Stimulated activated CD4-positive, alpha-beta T cell treated with anti-CD3 and anti-CD28 coated beads, Interleukin-1b, Interleukin-23, amount 100 ng/mL, for 4 hours (primary cell): ENCODE measurements at places on chromosomes 7 and 10.

DNA sequence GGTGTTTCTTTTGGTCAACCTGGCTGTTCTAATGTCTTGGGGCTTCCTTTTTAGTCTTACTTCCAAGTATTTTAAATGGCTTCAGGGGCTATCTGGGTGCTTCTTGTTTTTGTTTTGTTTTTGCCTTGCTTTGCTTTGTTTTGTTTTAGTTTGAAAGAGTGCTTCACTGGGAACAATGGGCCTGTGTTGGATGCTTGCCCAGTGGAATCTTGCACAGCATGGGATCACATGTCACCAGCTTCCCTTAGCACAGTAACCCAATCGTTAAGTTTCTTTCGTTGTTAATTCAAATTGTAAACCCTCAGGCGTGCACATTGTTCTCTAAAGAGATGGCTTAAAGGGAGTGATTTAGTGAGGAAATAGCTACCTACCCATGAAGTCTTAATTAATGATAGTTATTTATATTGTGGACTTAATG is 8.9 kb downstream of the COL17A1 start:
- no peak for DNase-seq

DNA sequence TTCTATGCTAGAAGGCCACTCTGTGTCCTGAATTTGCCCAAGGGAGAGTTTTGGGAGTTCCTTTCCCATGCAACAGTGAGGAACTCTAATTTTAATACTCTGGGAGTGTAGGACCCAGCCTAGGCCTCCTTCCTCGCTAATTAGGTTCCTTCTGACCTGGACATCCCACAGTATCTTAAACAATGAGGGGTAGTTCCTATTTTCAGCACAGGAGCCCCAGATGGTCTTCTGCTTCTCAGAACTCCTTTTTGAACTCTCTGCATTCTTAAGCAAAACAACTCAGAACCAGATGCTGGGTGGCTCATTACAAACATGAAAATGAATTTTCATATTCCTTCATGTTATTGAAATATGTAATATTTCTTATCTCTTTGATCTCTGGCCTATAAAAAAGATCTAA is 116.9 kb downstream of the LRMDA start:
- no peak for DNase-seq

DNA sequence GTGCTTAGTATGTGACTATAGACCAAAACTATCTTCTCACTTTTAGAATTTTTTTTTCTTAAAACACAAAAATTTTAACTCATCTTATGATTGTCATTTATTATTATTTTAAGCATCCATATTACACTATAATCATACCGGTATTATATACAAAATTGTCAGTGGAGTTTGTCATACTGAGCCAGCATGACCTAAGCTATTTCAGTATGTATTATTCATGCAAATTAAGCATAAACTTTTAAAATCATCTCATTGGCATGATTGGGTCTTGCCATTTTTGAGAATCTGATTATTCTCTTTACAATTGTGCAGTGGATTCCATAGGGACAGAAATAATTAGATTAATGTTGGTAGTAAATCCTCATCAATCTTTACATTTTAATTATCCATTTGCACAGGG is 46.2 kb upstream of the STMP1 start:
- DNase-seq, result no peak

DNA sequence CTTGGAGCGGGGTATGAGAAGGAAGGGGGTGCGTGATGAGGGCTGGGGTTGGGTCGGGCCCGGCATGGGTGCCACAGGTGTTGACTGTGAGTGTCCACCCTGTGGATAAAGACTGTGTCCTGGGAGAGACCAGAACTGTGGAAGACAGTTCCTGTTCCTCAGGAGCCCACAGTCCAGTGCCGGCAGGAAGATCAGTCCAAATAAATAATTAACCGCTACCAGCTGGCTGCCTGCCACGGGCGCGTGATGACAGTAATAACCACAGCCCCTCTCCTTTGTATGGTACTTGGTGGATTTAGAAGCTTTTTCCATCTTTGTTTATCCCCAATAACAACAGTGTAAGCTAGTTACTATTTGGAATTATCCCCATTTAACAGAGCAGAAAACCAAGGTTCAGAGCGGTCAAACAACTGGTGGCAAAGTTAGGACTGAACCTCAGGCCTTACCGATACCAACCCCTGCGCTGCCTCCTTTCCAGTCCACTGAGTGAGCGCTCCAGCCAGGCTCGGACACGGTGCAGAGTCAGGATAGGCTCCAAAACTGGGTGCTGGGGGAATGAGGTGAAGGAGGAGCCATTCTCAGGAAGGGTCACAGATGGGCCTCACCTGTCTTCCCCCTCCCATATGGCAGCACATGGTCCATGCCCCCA is 5.1 kb downstream of the ZMIZ1 start:
- no peak for DNase-seq

GRCh38 chr10:32207544-32207943 is 139.4 kb downstream of the EPC1 start:
- DNase-seq, result peak; percentile 39

DNA sequence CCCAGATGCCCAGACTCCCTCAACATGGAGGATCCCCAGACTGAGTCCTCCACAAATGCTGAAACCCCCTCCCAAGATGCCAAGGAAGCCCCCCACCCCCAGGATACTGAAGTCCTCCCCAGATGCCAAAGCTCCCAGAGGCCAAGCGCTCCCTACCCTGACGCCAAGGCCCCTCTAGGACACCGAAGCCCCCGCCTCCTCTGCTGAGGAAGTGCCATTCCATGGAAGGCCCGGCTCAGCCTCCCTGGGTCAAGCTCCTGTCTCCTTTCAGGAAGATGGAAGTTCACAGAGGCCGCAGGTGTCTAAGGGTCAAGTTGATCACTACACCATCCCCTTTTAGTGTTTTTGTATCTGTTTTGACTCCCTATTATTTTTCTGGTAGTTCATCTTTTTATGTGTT is 606.8 kb downstream of the DNAJB6 start:
- DNase-seq, result no peak

DNA sequence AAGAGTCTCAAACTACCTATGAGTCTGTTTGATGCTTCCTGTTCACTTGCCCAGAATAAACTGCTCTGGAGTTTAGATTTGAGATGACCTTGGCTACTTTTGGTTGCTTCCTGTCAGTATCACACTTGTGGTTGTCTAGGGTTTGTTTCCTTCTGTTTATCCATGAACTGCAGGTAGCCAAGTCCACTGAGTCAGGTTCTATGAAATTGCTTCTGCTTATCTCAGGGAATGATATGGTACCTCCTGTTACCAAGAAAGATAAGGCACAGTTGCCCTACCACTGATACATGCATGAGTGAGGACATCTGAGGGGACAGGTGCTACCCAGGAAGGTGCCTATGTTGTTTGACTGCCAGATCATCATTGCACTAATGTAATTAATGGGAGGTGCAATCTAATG is 15.8 kb upstream of the EEPD1 start:
- no peak for DNase-seq

DNA sequence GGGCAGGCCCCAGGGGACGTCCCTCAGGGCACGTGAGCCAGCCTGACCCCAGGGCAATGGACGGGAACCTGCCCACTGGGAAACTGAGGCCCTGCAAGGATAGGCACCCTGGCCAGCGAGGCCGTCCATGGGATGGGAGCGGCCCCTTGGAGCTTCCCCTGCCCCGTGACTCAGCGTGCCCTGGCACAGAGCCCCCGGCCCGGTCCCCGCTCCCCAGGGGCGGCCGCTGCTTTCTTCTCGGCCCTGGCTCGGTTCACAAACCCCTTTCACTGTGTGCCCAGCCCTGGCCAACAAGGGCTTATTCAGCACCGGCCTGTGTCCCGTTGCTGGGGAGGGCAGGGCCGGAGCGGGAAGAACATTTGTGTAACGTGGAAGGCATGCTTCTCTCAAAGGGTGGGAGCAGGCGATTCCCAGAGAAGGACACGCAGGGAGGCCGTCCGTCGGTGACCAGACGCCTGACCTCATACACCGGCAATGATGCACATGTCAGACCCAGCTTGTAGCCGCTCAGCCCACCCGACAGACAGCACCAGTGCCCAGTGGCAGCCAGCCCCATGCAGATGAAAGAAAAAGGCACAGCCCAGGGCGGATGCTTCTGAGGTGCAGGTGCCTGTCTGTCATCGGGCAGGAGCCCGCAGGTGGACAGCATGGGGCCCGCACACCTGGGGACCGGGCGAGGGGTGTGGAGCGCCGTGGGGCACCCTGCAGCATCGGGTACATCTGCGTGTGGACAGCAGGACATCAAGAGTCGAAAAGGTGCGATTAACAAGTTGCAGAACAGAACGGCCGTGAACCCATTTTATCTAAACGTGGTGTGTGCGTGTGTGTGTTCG is 94.5 kb downstream of the PDGFA start:
- DNase-seq, result no peak

DNA sequence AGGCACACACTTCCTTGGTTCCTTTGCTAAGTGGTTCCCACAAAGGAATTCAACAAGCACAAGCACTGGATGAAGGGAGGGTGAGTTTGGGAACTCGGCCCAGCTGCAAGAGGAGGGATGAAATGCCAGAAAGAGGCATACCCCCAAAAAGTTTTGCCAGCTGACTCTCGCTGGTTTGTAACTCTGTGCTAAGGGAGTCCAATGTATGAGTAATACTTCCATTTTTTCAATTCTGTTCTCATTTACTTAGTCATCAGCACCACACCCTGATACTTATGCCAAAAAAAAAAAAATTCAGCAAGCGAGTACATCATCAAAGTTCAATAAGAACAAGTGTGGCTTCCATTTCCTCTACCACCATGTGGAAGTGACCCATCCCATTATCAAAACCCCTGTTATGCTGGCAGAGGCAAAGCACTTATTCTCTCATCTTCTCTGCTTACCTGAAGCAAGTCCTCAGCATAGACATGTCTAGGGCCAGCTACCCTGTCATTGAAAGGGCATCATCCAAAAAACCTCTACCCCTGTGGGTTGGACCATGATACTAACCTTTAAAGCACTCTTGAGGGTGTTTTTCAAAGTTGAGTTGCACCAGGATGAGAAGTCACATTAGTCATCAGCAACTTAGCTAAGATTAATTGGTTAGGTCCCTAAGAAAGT is 6.9 kb upstream of the HYCC1 start:
- DNase-seq, result no peak

- DNase-seq, result no peak
Measured at GRCh38 chr10:35382096-35382495, 45.8 kb downstream of the CCNY start.

GRCh38 chr10:103960103-103960502 is 6.8 kb upstream of the SLK start:
- DNase-seq, result no peak

GRCh38 chr7:76149847-76150691 is 51.6 kb upstream of the SRRM3 start:
- no peak for DNase-seq

DNA sequence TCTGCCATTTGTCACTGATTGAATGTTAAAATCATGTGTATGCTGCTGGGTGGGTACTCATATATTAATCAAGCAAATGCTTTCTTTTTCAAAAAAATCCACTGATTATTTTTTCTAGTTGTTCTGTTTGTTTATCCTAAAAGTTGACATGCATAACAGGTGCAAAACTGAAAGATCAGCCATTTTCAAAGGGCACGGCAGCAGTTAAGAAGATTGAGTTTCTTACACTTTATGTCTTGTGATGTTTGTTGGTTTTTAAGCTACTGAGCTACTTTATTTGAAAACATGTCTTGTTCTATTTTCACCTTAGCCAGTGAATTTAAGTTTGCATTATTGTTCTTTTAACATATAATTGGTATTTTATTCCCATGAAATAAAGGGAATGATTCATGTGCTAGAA is 45.8 kb downstream of the PPP1R3A start:
- no peak for DNase-seq

- no peak for DNase-seq
Measured at GRCh38 chr10:125871338-125871737, 9.8 kb downstream of the DHX32 start.

GRCh38 chr7:2175514-2175913 is 57.2 kb downstream of the MAD1L1 start:
- no peak for DNase-seq

DNA sequence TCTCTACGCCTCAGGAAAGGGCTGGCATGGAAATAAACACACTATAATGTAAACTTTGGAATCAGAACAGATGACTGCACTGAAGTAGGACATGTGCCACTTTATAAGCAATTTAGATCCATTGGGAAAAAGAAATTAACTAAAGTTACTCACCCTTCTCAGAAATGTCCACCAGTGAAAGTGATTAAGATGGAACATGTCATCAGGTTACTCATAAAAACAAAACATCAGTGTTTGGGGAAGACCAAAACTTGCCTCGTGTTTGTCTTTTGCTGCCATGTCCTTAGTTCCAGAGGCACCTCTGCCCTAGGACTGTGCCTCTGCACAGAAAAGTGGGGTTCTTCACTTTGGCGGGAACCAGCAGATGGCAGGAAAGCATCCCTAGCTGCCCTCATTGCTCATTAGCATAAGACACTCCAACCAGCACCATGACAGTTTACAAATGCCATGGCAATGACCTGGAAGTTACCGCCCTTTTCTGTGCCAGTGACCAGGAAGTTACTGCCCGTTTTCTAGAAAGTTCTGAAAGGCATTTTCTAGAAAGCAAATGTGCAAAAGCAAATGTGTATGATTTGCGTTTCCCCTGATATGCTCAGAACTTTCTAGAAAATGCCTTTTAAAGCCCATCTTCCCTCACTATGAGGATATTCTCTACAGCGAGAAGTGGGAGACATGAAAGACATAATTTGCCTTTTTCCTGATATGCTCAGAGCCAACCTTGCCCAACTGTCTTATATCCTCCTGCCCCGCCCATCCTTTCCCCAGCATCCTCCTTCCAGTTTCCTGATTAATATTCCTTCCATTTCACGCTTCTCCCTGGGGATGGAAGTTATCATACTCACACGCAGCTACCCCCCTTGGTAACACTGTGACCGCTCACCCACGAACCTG is 258.2 kb downstream of the USP6NL start:
- DNase-seq, result no peak

- no peak for DNase-seq
Measured at GRCh38 chr10:69413221-69413865, 3.4 kb downstream of the TACR2 start.

DNA sequence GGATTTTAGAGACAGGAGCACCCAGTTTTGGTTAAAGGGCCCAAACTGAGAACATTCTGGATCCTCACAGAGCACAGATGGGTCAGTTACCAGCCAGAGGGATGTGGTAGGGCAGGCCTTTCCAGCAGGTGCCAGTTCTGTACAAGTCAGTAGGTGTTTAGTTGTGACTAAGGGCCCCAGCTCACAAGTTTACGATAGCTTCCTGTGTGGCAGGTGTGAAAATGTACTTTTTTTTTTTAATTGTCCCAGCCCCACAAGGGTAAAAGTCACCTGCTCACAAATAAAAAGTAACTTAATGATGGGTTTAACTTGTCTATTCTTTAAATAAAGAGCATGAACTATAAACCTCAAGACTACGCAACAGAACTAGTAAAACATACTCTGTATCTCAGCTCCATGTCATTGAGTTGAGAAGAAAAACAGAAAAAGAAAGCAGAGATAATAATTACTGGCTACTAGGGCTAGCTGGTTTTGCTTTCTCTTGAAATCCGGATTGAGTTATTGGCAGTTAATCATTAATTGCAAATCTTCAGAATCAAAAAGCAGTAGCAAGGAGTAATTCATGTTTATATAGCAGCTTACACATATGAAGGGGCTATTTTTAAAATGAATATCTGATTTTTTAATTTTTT is 15.4 kb downstream of the NFE2L3 start:
- no peak for DNase-seq

- no peak for DNase-seq
Measured at GRCh38 chr10:34726862-34727261, 88.2 kb downstream of the PARD3 start.
